ENCODE measurements at places on chromosomes 3 and 15.

DNA sequence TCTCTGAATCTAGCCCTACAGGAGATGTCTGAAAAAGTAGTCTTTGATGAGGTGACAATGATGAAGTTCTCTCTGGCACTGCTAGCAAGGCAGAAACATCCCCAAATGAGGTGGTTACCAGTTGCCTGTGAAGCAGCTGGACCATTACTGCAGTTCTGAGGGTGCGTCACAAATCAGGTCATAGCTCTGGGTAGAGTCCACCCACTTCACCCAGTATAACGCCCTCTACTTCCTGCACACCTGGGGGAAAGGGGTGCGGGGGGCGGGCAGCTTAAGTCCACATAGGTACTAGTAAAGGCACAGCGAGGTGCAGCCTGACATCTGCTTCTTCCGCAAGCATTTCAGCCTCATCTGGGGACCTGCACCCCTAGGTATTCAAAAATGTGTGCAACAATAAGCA is 13.4 kb upstream of the SATB1 start:
- no peak for DNase-seq

DNA sequence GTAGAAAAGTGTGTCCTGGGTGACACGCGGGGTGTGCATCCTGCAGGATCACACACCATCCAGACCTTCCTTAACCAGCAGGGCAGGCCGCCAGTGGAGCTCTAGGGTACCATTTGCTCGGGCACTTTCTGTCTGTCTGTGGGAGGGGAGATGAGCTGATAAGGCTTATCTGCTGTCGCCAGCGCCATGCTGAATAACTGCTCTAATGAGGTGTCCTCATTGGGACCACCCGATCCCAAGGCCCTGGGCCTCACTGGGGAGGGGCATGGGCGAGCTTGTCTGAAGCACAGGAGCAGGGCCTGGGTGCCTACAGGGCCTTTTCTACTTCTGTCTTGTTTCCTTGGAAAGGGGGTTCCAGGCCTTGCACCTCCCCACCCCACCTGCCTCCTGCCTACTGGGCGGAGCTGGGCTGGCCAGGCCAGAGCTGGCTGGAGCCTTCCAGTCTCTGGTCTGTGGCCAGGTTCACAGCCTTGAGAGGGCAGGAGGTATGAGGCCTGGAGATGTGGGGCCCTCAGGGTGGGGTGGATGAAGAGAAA is 2.5 kb upstream of the GATA2 start:
- DNase-seq, result no peak

DNA sequence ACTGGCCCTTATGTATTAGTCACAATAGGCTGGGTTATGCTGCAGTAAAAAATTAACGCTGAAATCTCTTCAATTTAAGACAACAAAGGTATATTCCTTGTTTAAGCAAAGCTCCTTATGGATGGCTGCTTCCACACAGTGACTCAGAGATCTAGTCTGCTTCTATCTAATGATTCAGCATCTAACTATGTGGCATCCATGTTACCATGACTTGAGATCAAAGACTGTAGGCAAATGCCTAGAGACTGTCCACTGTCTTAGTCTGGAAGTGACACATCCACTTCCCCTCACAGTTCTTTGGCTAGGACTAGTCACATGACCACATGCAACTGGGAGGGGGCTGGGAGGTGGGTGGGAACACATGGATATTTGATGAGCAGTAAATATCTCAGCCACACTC is 61.3 kb upstream of the PSMD6 start:
- DNase-seq, result no peak

DNA sequence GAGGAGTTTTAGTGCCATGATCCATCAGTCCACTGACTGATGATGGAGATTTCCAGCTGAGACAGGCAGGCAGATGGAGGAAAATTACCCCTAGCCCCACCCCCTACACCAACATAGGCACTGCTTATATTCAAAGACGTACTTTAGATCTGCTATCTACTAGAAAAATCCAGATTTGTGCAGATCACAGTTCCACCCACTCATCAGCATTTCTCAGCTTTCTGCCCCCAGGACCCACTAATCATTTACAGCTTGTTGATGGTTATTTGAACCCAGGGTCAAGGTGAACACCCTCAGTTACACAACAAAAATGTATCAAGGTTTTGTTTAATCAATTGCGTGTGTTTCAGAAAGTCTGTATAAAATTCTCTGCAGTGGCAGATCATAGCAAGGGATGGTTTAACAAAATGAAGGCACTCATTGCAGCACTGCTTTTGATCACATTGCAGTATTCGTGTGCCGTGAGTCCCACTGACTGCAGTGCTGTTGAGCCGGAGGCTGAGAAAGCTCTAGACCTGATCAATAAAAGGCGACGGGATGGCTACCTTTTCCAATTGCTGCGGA is at the start of gene HRG:
Gene HRG (plus strand): TSS at position 390 of the 564 bp plus-strand sequence. CDS start 18 bp downstream, at position 408.
- no peak for DNase-seq

GRCh38 chr15:32715276-32715675 is 2.5 kb upstream of the GREM1 start:
- DNase-seq, result no peak

- DNase-seq, result no peak
These were observed 180.7 kb upstream of the TTC14 start for GRCh38 chr3:180421221-180421620.

- DNase-seq, result no peak
These were observed 321.8 kb downstream of the ULK4 start for GRCh38 chr3:41640076-41640475.

- no peak for DNase-seq
These were observed 7.7 kb upstream of the SCN10A start for GRCh38 chr3:38823722-38824121.

DNA sequence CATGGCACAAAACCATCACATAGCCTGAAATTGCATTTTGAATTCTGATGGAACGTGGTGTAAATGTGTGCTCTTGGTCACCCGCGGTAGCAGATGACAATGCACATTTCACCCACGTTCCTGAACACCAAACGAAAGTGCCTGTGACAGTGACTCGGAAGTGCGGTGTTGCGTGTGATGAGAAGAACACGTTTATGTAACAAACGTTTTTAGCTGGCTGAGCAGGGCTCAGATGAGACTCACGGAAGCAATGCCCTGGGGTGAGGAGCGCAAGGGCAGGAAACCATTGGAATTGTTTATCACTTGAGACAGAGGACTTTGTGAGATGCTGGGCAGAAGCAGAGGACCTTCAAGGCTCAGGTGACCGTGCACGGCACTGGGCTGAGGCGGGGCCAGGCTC is 449.2 kb upstream of the CFAP20DC start:
- no peak for DNase-seq

DNA sequence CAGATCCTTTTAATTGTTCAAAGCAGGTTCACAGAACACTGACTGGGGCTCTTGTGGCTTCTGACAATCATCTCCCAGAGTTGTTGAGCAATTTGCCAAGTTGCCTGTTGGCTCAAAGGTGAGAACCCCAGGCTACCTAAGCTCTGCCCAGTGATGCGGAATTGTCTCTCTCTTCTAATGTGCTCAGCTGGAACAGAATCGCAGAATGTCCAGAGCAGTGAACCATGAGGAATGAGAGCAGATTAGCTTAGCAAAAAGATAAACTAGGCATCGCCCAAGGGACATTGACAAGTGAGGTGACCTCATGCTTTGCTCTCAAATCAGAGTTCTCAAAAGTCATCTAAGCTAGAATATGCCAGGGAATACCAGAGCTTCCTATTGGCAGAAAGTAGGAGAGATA is 148.1 kb downstream of the WDR76 start:
- no peak for DNase-seq

GRCh38 chr3:197023241-197023997 is 6.2 kb downstream of the MELTF start:
- no peak for DNase-seq

Measured in activated T-helper 1 cell treated with anti-CD3 and anti-CD28 coated beads, Interleukin-2, amount 50 U/mL, for 16 hours (primary cell).